A549 treated with dexamethasone at 1 μM for 4 hours (cell line): ENCODE measurements at places on chromosomes 5 and 9. TPM values are rescaled to one million over a fixed set of nuclear protein-coding genes. Genes with fewer than 3 reads are reported as not detected.

Gene INSL4
- 14.0 to 17.1 TPM (median 15.9 TPM) in 5 replicates for total RNA-seq

Gene CENPP
- total RNA-seq: 5.0 to 9.1 TPM (median 8.6 TPM) in 5 replicates

Gene CD74
- 0.14 TPM in 2 of 5 replicates, not detected in the others for total RNA-seq

Gene OBP2B
- not detected in 5 replicates for total RNA-seq

Gene ECSCR
- total RNA-seq: not detected in 5 replicates

Gene ENHO
- 1.3 to 2.4 TPM (median 1.8 TPM) in 5 replicates for total RNA-seq

Gene NLN
- total RNA-seq: 56.9 to 76.4 TPM (median 67.6 TPM) in 5 replicates

Gene PGGT1B
- total RNA-seq: 19.6 to 28.7 TPM (median 24.1 TPM) in 5 replicates

Gene GABBR2
- 0.19 to 0.28 TPM (median 0.27 TPM) in 5 replicates for total RNA-seq

Gene NDUFS4
- total RNA-seq: 95.9 to 143 TPM (median 99.0 TPM) in 5 replicates

Gene PDE8B
- total RNA-seq: 1.8 to 3.0 TPM (median 2.0 TPM) in 5 replicates

Gene FRMD3
- total RNA-seq: 4.3 to 7.2 TPM (median 6.4 TPM) in 5 replicates

Gene SPAAR
- 0.10 to 0.20 TPM (median 0.15 TPM) in 4 of 5 replicates, not detected in the other for total RNA-seq

Gene NINJ1
- total RNA-seq: 70.1 to 98.2 TPM (median 81.2 TPM) in 5 replicates

Gene GNA14
- total RNA-seq: 0.09 TPM in 1 of 5 replicates, not detected in the others

Gene PCDHGB1
- total RNA-seq: 1.5 to 2.2 TPM (median 1.8 TPM) in 5 replicates

Gene DDX4
- total RNA-seq: 0.05 to 0.08 TPM in 2 of 5 replicates, not detected in the others

Gene TLN1
- 103 to 127 TPM (median 113 TPM) in 5 replicates for total RNA-seq

Gene GABRA1
- not detected in 5 replicates for total RNA-seq

Gene BASP1
- 176 to 226 TPM (median 218 TPM) in 5 replicates for total RNA-seq

Gene DBH
- not detected in 5 replicates for total RNA-seq

Gene ADGRD2
- total RNA-seq: not detected in 5 replicates

Gene FOXD4L6
- total RNA-seq: 0.08 to 0.09 TPM (median 0.09 TPM) in 3 of 5 replicates, not detected in the others

Gene SCGB3A1
- total RNA-seq: not detected in 5 replicates

Gene PKD2L2
- 0.05 TPM in 1 of 5 replicates, not detected in the others for total RNA-seq

Gene WDR38
- 0.07 to 0.28 TPM (median 0.16 TPM) in 4 of 5 replicates, not detected in the other for total RNA-seq

Gene TAF11L5
- total RNA-seq: not detected in 5 replicates

Gene SLC30A5
- total RNA-seq: 35.4 to 41.1 TPM (median 36.8 TPM) in 5 replicates

Gene SPATA9
- total RNA-seq: not detected in 5 replicates
